Stimulated activated CD4-positive, alpha-beta T cell treated with anti-CD3 and anti-CD28 coated beads, Interleukin-4, amount 100 ng/mL, for 4 hours (primary cell): ENCODE measurements at places on chromosomes 2 and 18.

GRCh38 chr2:211055438-211055837, 499.0 kb downstream of the CPS1 start:
- DNase-seq, result no peak

- DNase-seq, result no peak
Observed at GRCh38 chr2:176555781-176556180, 286.5 kb downstream of the MTX2 start.

GRCh38 chr2:205022841-205023240, 477.6 kb downstream of the PARD3B start:
- DNase-seq, result no peak

- no peak for DNase-seq
Observed at GRCh38 chr2:71948781-71949536, 198.7 kb downstream of the CYP26B1 start.

DNA sequence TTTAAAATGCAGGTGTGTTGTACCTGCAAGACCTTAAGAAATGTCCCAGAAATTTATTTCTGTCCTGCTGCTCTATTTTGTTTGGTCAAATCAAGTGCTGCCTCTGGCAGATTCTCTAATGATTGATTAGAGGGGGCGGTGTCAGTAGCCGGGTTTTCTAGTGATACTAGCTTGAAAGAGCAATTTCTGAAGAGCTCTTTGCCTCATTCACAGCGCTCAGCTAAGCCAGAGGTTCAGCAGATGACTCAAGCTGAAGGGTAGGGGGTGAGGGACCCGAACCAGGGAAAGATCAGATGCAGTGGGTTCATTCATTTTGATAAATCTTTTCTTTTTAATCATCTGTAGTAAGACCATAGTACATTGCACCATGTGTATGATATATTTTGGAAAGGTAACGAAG, 15.0 kb downstream of the ZBTB7C start:
- no peak for DNase-seq

- no peak for DNase-seq
Observed at GRCh38 chr2:109715313-109715805, 78.7 kb upstream of the RGPD5 start.
